ENCODE measurements at places on chromosomes 11 and 22.

DNA sequence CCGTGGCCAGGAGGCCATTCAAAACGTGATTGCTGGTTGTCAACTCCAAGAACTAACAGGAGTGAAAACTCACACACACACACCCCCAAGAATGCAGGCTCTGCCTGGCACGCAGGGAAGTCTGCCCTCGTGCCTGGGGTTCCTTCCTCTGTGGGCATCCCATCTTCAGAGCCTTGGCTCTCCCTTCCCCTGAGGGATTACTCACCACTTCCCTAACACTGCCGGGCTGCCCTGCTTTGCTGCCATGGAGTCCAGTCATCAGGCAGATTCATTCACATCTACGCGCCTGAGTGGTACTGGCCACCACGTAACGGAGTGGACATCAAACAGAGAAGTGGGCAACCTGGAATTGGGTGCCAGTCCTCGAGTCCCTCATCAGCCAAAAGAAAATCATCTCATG, 120.7 kb upstream of the TMEM45B start:
- no peak for DNase-seq

DNA sequence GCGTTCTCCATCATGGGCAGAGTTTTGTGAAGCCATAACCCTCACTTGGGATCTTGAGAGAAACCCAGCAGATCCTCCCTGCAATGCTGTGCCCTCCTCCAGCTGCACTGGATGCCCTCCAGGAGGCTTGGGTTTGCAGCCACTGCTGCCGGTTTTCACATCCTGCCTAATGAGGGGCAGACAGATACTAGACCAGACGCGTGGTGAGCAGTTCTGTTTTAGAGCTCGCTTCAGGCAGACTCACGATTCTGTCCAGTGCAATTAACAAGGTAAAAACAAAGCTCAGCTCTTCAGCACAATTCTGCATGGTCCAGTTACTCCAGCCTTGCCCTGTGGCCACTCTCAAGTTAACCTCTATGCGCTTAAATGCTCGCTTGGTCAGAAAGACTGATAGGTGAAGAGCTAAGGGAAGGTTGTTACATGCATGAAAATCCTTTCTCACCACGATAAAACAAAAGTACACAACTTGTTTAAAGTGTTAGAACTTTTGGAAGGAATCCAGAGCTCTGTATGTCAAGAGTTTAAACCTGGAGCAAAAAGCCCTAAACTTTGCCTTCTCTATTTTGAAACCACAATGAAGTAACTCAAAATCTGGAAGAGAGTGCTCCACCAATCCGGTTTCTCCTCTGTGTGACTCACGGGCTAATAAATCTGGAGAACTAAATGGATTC, 292.3 kb upstream of the FAT3 start:
- no peak for DNase-seq

DNA sequence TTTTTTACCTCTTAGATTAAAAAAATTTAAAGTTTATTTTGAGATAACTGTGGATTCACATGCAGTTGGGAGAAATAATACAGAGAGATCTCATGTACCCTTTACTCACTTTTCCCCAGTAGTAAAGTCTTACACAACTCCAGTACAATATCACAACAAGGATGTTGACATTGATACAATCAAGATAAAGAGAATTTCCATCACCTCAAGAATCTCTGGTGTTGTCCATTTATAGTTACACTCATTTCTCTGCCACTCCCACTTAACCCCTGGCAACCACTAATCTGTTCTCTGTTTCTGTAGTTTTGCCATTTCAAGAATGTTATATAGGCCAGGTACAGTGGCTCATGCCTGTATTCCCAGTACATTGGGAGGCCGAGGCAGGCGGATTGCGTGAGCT, 10.5 kb upstream of the ZBED5 start:
- DNase-seq = no peak

- no peak for DNase-seq
These were observed 178.2 kb downstream of the LRRC4C start for GRCh38 chr11:41281131-41281742.

- no peak for DNase-seq
These were observed 2.2 kb upstream of the BCO2 start for GRCh38 chr11:112173152-112173551.

DNA sequence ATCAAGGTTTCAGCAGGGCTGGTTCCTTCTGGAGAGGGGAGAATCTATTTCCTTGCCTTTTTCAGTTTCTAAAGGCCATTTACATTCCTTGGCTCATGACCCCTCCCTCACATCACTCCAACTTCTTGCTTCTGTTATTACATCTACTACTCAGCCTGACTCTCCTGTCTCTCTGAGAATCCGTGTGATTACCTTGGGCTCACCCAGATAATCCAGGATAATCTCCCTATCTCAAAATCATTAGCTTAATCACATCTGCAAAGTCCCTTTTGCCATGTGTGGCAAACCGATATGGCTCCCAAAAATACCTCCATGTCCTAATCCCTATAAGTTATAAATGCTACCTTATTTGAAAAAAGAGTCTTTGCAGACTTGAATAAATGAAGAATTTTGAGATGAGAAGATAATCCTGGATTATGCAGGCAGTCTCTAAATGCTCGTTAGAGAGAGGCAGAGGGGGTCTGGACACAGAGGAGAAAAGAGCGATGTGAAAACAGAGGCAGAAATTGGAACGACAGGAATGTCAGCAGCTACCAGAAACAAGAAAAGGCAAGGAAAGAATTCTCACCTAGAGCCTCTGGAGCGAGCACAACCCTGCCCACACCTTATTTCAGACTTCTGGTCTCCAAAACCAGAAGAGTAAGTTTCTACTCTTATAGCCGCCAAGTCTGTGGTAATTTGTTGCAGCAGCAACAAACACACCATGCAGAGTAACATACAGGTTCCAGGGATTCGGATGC, 23.6 kb upstream of the ARHGAP32 start:
- DNase-seq = no peak

DNA sequence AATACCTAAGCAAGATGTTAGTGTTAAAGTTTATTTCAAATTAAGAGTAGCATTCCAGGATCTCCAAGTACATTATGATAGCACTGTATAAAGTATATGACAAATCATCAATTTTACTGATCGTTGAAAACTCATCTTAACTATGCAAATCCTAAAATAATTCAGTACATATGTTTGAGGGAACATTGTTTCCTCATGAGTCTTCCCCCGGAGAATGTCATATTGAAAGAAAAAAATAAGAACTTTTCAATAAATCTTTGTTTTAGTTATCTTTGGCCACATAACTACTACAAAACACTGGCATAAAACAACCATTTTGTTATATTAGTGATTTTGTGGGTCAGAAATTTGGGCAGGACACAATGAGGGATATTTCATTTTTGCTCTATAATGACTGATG, 135.4 kb downstream of the METTL15 start:
- no peak for DNase-seq

- no peak for DNase-seq
These were observed 182.5 kb downstream of the CADM1 start for GRCh38 chr11:115321605-115322289.

DNA sequence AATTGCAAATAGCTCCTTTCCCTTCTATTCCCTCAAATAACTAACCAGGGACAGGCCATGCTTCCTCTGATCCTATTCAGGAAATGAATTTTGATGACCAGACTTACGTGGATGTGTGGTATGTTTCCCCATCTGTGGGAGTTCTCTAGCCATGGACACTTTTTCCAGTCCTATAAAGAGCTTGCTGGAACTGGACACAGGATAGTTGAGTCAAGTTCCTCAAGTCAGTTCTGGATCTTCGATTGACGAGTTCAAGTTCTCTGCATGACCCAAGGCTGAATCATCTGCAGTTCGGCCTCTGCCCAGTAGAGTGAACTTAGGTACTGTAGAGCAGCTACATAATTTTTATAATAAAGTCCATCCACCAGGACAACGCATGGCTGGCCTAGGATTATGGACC, 52.7 kb upstream of the CCND1 start:
- DNase-seq = no peak

DNA sequence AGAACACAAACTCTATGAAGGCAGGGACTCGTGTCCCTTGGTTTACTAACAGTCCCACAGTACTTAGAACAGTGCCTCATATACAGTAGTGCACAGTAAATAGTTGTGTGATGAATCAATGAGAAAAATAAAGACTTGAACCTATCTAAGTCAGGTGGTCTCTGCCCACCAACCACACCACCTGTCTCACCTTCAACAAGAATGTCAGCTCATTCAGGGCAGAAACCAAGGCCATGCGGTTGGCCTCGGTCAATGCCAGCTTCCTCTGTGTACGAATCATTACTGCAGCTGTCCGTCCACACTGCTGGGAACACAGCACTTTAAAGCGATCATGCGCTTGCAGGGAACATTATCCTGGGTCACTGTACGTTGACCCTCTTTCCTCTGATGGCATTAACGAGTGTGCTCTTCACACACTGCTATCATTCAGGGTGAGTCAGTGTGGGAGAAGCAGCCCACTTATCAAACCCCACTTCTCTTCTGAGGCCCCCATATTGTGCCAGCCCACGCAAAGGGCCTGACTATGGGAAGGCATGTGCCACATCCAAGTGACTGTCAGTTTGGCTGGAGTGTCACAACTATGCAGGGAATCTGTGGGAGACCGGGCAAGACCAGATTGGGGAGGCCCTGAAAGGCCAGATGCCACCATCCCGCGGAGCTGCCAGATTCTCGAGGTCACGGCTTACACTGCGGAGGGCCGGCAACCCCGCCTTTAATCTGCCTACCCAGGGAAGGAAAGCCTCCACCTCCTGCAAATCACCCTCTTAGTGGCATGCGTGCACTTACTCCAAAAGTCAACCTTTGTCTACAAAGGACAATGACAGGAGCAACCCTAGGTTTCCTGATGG, 36.1 kb downstream of the LARGE1 start:
- DNase-seq = no peak

DNA sequence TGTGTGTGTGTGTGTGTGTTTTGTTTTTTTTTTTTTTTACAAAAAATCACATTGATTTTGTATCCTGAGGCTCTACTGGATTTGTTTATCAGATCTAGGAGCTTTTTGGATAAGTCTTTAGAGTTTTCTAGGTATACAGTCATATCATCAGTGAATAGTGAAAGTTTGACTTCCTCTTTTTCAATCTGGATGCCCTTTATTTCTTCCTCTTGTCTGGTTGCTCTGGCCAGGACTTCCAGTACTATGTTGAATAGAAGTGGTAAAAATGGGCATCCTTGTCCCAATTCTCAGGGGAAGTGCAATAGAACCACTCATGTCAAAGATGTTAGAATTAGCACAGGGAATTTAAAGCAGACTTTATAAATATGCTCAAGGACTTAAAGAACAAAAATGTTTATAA, 32.6 kb upstream of the PRDM11 start:
- no peak for DNase-seq

GRCh38 chr11:35281169-35281688, 138.1 kb downstream of the SLC1A2 start:
- DNase-seq = no peak

- DNase-seq = no peak
These were observed 16.8 kb downstream of the EXT2 start for GRCh38 chr11:44112091-44112821.

- DNase-seq = no peak
These were observed 3.8 kb upstream of the RHOD start for GRCh38 chr11:67052891-67053290.

DNA sequence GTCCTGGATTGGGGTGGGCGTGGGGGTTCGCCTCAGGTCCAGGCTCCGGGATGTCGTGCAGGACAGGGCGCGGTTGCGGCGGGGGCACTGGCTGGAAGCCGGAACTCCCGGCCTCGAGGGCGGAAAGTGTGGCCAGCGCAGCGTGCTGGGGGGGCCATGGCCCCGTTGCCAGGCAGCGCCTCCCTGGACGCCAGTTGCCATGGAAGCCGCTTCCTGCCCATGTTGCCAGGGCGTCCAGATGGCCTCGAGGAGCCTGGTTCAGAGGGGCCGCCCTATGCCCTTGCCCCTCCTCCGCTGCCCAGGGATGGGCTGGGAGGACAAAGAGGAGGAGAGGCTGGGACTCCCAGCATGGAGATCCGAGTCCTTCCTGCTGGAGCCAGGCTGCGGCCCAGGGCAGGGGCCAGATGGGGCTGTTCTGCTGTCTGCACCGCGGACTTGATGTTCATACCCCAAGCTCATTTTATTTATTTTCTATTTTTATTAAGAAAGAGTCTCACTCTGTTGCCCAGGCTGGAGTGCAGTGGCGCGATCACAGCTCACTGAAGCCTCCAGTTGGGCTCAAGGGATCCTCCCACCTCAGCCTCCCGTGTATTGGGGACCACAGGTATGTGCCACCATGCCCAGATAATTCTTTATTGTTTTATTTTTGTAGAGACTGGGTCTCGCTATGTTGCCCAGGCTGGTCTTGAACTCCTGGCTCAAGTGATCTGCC, 4.6 kb upstream of the CCDC188 start:
- DNase-seq = no peak

GRCh38 chr11:116478205-116478604, 294.6 kb downstream of the BUD13 start:
- no peak for DNase-seq

DNA sequence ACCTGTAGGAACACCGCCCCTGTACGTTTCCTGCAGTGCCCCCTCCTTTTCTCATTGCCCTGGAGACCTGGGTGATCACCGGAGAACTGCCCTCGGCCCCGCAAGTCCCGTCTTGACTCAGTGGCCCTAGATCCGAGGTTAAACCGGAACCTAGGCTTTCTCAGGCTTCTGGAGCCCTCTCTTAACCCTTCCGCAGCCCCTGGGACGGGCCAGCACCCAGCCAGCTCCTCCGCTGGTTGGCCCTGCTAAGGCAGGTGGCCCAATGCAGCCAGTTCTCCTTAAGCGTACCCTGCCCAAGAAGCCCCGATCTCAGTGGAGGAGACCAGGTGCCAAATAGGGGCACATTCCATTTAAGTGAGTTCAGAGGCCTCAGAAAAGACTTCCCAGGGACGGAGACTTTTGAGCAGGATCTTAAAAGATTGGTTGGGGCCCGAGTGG, 776 bp downstream of the NLRX1 start:
- DNase-seq = peak; percentile 72

GRCh38 chr11:35539781-35540281, 14.4 kb upstream of the PAMR1 start:
- no peak for DNase-seq

DNA sequence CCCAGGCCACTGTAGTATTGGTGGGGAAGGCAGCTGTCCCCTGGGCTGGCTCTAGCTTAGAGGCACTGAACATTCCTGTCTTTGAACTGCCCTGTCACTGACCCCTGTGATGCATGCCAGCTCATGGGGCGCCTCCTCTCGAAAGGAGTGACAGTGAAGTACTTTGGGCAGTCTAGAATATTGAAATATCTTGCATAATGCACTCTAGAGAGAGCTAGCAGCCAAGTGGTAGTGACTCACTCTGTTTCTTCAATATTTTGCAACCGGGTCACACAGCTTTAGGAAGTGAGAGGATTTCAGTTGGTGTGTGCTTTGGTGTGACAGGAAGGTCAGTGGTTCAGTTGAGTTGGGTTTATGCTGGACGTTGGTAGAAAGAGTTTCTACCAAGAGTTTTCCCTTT, 35.5 kb upstream of the ST14 start:
- no peak for DNase-seq

GRCh38 chr11:31813391-31814175, 2.5 kb upstream of the PAX6 start:
- DNase-seq = no peak

- DNase-seq = no peak
These were observed 7.0 kb downstream of the C11orf86 start for GRCh38 chr11:66981976-66982578.

GRCh38 chr11:110019675-110020074, 73.5 kb upstream of the ZC3H12C start:
- DNase-seq = no peak
